ENCODE measurements at places on chromosomes 6 and 20.

GRCh38 chr6:15985379-15985959 is 143.4 kb upstream of the MYLIP start:
- no peak for DNase-seq

GRCh38 chr6:106746652-106747051 is 117.3 kb downstream of the QRSL1 start:
- DNase-seq = peak; percentile 94

GRCh38 chr6:119148098-119148824 is 69.8 kb upstream of the FAM184A start:
- DNase-seq = peak; percentile 52

- DNase-seq = no peak
Observed at GRCh38 chr20:20624914-20625313, 87.5 kb downstream of the RALGAPA2 start.

GRCh38 chr20:11376420-11376819 is 541.3 kb upstream of the BTBD3 start:
- no peak for DNase-seq

Measured in NCI-H460 (cell line).